GM04503 (cell line): ENCODE measurements at places on chromosomes 13 and 19.

GRCh38 chr19:1324806-1325567 lies 39.3 kb downstream of the EFNA2 start:
- peak; percentile 25 for DNase-seq

DNA sequence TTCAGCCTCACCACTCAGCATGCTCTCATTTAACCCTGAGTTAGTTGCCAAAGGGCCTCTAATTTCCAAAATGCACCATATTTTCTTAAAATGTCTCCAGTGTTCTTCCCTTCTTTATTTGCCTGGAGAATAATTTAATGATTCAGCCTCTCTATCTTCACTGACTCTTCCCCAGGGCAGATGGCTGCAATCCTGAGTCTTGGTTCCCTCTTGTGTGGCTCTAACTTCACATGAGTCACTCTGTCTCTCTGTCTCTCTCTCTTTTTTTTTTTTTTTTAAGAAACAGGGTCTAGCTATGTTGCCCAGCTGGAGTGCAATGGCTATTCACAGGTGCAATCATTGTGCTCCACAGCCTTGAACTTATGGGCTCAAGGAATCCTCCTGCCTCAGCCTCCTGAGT lies 251.4 kb downstream of the VWA8 start:
- DNase-seq, result no peak

DNA sequence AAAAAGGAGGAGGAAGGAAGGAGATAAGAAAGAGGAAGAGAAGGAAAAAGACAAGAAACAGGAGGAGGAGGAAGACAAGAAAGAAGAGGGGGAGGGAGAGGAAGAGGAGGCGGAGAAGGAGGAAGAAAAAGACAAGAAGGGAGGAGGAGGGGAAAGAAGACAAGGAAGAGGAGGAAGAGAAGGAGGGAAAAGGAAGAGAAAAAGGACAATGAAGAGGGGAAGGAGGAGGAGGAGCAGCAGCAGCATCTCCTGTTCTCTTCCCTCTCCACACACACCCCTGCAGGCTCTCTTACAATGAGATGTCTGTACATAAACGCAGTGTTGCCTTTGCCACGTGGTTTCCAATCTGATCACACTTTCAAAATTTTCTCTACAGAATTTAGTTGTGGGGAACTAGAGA lies 66.6 kb downstream of the RUBCNL start:
- DNase-seq, result no peak

GRCh38 chr13:30466841-30467252 lies 1.1 kb upstream of the HMGB1 start:
- DNase-seq, result no peak

DNA sequence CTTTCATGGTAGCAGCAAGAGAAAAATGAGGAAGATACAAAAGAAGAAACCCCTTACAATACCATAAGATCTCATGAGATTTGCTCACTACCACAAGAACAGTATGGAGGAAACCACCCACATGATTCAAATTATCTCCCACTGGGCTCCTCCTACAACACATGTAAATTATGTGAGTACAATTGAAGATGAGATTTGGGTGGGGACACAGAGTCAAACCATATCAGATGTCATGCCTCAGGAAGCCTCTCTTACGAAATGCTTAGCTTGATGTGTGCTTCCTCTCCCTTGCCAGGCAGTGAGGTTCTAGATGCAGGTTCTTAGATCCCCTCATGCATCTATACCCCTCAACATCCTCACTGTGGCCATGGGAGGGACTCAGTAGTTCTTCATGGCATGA lies 63.2 kb upstream of the RGCC start:
- no peak for DNase-seq

DNA sequence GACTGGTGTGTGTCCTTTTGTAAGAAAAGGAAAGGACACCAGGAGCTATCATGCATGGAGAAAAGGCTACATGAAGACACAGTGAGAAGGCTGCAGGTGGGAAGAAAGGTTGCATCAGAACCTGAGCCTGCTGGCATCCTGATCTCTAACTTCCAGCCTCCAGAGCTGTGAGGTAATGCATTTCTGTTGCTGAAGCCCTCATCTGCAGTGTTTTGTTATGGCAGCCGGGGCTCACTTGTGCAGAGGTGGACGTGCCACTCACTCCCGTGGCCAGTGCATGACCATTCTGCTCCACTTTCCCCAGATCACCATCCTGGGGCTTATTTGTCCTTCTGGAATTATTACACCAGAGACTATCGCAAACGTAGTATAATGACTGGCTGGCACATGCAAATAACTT lies 155.3 kb downstream of the IRS2 start:
- DNase-seq, result no peak

GRCh38 chr19:46606681-46607447 lies 5.7 kb downstream of the CALM3 start:
- DNase-seq, result no peak

GRCh38 chr13:32660227-32660626 lies 74.0 kb downstream of the PDS5B start:
- no peak for DNase-seq

- DNase-seq, result no peak
Observed at GRCh38 chr19:6125571-6125989, 9.9 kb upstream of the ACSBG2 start.

DNA sequence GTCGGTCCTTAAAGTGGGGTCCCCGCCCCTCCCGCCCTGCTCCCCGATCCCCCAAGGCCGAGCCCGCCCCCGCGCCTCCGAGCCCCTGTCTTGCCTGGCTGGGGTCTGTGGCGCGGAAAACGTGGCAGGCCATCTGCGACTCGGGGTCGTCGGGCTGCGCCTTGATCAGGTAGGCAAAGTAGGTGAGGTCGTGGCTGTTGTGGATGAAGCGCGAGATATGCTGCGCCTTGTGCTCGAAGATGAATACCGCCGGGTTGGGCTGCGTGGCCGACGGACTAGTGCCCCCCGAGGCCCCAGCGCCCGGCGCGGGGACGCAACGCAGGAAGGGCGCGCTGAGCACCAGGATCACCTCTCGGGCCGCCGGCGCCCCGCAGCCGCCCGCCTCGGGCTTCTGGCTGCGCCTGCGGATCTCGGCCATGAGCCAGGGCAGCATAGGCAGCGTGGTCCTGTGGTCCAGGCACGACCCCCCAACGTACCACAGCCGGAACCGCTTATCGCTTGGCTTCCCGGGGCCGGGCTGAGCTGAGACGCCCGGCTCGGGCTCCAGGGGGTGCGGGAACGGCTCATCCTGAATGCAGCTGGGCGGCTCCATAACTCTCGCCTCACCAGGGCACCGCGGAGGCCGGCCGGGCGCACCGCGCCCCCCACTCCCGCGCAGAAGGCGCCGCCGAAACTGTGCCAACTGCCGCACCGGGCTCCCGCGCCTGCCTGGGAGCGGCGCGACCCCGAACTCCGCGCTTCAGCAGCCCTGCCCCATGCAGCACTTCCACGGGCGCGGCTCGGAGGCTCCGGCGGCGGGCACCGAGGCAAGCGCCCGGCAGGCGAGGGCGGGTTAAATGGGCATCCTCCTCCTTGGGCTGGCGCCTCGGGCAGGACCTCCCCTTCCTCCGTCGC lies 546 bp downstream of the TBC1D4 start:
- no peak for DNase-seq

DNA sequence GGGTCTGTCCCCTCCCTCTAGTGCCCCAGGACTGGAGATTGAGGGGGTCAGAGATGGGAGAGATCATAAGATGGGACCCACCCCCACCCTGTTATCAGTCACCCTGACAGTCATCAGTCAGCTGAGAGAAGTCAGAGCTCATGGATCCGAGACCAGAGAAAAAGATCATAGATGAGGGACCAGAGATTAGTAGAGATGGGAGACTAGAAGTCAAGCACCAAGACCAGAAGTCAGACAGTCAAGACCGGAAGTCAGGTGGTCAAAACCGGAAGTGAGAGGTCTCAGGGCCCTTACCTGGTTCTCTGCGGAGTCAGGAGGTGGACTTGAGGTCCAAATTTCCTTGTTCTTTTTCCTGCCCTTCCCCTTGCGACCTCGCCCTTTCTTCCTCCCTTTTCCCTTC lies 7.0 kb downstream of the COL5A3 start:
- DNase-seq, result no peak

DNA sequence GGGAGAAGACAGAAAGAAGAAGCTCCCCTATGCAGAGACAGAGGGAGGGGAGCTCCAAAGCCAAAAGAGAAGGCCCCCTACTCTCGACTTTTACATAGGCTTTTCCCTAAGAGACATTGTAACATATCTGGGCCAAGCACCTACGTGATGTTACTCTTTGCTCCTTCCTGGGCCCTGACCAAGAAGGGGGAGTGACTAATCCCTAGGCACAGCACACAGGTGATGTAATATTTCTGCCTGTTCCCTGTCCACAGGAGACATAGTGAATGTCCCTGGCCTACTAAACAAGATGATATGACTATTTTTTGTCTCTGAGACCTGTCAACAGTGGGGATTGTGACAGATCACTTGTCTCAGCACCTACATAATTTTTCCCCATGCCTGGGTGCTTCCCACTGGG lies 15.9 kb upstream of the ZNF254 start:
- DNase-seq, result no peak

GRCh38 chr13:107801621-107802020 lies 413.7 kb downstream of the LIG4 start:
- DNase-seq, result no peak

GRCh38 chr13:76637641-76638141 lies 248.5 kb downstream of the KCTD12 start:
- no peak for DNase-seq

GRCh38 chr13:112702986-112703379 lies 13.1 kb downstream of the ATP11A start:
- DNase-seq, result no peak

GRCh38 chr13:113499936-113500335 lies 9.4 kb upstream of the DCUN1D2 start:
- no peak for DNase-seq

GRCh38 chr19:2343289-2343982 lies 15.0 kb downstream of the SPPL2B start:
- DNase-seq, result no peak

GRCh38 chr13:112895521-112896465 lies 73.2 kb upstream of the MCF2L start:
- DNase-seq, result no peak
